ENCODE measurements at places on chromosomes 2 and 18.

- no peak for DNase-seq
Observed at GRCh38 chr2:155424518-155424917, 726.0 kb downstream of the KCNJ3 start.

DNA sequence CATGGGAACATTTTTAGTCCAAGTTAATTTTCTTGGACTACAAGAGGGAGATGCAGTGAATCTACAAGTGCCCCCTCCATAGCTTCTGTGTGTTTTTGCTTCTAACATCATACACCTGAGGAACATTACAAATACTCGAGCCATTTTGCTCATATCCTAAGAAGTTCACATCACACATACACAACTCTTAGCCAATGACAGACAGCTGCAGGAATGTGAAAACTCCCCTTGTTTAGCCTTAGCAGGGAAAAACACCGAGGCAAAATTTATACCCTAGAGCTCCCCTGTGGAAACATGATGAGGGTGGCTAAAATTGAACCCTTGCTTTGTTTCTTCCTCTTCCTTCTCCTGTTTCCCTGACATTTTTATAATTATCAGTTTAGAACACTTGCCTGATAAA lies 928.3 kb upstream of the NRXN1 start:
- no peak for DNase-seq

GRCh38 chr2:173248381-173248780 lies 106.3 kb upstream of the CDCA7 start:
- no peak for DNase-seq

DNA sequence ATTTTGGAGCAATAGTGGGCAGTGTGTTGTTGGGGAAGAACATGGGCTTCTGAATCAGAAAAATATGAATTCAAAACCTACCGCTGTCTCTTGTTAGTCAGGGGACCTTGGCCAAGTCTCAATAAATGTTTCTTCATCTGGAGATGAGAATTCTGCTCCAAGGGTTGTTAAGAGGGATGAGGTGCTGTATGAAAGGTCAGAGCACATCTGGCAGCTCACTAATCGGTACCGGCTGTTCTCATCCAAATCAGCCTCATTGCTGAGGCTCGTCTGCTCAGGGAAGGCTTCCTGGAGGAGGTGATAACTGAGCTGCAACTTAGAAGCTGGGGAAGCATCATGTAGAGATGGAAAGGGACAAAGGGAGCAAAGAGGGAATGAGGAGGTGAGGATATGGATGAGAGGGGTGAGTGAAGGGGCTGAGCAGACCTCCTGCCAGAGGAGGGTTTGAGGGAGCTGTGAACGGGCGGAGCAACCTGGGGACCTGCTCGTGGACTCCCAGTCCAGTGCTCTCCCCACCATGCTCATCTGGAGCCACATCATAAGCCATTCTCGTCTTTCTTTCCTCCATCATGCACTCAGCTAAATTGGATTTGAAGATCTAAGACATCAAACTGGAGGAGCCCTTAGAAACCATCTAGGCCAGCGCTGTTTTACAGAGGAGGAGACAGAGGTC lies 47.4 kb downstream of the GREB1 start:
- DNase-seq: no peak

DNA sequence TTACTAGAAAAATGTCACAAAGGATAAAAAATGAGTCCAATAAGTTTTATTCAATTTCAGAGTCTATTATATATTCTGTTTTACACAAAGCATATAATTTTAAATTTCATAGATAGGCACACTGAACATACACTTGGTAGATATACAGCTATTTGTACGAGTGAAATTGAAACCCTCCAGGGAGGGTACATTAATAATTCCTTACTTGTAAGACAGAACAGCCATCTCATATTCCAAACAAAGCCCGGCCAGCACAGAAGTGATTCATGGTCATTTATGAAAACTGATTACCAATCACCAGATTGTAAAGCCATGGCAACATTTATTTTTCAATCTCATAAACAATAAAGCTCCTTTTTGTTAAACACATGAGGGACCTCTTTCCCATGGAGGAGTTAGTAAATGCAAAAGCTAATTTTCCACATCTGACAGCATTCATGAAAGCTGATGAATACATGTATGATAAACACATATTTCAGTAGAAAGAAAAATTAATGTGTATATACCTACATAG lies 190.6 kb downstream of the TDRD15 start:
- no peak for DNase-seq

DNA sequence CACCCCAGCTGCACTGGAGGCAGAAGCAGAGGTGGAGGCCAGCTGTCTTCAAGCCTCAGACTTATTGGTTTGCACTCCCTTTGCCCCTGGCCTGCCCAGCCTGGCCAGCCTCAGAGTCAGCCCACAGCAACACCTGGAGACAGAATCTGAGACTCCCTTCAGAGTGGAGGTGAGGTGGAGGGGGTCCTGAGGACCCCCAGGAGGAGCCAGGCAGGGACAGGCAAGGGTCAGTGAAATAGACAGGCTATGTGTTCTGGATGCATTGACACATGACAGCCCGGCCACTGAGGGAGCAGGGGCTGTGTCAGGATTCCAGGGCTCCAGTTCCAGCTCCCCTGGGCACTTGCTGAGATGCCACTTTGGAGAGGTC lies 309.7 kb downstream of the MYCN start:
- DNase-seq: no peak

DNA sequence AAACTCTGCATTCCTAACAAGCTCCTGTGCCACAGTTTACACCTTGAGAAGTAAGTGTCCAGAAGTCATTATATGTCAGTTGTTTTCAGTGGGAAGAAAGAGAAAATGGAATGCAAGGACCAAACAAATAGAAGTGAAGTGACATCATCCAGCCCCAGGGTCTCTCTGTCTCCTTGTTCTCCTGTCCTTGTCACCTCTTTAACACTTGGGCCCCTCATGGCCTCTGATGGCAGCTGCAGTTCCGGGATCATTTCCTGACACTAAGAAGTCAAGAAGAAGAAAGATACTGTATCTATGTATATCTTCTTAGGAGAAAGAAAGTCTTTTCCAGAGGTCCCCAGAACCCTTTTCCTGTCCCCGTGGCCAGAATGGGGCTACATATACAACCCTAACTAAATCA lies 2.8 kb upstream of the CFAP221 start:
- no peak for DNase-seq

DNA sequence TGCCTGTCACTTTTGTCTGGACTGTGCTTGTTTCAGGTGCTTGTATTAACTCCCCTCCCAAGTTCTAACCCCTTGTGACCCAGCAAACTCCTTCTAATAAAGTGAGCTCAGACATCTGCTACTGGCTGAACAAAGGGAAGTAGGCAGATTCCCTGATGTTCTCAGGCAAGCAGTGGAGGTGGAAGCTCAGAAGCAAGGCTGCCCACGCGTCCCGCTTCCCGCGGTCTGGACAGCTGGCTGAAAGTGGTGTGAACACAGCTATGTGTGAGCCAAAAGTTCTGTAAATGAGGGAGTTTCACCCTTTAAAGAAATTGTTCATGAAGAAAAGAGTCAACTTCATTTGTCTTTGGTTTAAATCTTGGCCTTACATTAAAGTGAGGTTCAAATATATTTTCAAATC lies 40.0 kb downstream of the NAPG start:
- no peak for DNase-seq

GRCh38 chr2:29841386-29842004 lies 79.9 kb downstream of the ALK start:
- DNase-seq: no peak

GRCh38 chr2:141711627-141712026 lies 419.2 kb downstream of the LRP1B start:
- DNase-seq: no peak

GRCh38 chr2:77087987-77088414 lies 434.2 kb downstream of the LRRTM4 start:
- DNase-seq: no peak

DNA sequence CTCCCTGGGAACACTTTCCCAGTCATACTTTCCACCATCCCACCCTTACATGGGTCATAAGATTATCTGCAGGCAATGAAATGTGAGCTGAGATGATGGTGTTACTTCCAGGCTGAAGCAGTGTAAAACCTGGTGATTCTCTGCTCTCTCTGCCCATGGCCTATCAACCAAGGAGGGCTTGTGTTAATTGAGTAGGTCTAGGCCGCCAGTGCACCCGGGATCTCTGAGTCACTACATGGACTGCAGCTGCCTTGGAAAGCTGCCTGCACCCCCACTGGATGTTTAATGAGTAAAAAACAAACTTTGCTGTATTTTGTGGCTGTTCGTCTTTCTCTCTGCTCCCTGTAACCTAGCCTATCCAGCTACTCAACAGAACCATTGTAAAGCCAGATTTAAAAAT lies 451.7 kb upstream of the SMIM21 start:
- no peak for DNase-seq

GRCh38 chr2:142874293-142874814 lies 3.1 kb upstream of the KYNU start:
- no peak for DNase-seq

DNA sequence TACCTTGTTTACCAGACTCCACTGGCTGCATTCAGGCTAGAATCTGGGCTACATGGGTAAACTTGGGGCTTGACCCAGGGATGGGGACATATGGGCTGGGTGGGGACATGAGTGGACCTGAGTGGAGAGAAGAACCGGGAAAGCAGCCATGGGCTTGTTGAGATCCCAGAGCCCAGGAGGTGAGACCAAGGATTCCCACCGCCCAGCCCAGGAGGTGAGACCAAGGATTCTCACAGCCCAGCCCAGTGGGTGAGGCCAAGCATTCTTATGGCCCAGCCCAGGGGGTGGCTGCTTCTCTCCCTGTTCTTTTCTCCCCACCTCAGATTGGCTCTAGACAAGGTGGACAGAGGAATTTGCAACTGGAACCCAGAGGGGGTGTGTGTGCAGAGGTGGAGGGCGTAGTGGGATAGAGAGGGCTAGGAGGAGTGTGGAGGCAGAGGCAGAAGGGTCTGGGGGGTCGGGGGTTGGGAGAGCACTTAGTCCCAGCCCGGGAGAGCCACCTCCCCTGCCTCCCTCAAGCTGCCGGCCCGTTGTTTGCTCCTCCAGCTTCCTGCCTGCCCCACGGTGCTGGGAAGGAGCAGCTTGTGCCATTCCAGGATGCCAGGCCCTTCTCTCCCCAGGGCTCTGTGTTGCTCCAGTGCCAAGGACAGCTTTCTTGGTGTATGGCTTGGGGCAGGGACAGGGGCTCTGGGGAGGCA lies 25.6 kb downstream of the GLI2 start:
- no peak for DNase-seq

- no peak for DNase-seq
Observed at GRCh38 chr18:9866627-9867026, 19.1 kb upstream of the TXNDC2 start.

GRCh38 chr2:2012505-2012904 lies 268.2 kb upstream of the PXDN start:
- no peak for DNase-seq

DNA sequence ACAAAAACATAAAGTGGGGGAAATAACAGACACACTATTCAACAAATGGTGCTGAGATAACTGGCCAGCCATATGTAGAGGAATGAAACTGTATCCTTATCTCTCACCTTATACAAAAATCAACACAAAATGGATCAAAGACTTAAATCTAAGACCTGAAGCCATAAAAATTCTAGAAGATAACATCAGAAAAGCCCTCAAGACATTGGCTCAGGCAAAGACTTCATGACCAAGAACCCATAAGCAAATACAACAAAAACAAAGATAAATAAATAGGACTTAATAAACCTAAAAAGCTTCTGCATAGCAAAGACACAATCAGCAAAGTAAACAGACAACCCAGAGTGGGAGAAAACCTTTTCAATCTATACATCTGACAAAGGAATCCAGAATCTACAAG lies 278.9 kb downstream of the PIK3C3 start:
- DNase-seq: no peak

DNA sequence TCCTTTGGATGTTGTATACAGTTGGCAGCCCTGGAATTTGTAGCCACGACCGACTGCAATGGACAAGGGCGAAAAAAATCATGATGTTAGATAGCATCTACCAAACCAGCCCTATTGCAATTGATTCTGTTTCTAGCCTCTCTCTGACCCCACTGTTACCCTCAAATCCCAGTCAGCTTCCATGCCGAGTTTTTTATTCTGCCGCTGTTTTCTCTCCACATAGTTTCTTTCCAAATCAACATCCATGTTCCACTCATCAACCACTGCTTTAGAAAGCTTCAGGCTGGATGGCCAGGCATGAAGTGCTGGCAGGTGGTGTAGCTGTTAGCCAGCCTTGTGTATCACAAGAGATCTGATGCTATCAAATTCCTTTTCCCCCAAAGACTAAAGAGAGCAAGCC lies 272.8 kb downstream of the FIGN start:
- DNase-seq: no peak

DNA sequence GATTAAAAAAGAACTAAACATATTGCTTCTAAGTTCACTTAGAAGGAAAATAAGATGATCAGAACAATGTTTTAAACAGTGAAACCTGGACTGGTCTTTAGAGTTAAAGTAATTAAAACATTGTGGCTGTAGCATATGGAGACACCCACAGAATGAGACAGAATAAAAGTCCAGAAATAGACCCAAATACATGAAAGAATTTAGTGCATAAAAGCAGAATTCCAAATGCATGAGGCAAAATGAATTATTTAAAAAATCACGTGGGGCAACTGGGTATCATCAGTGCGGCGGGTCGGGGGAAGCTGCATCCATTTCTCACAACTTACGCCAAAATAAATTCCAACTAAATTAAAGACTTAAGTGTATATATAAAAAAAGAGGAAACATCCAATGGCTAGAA lies 12.1 kb downstream of the RNF149 start:
- DNase-seq: no peak

- DNase-seq: no peak
Observed at GRCh38 chr2:121608967-121609366, 40.3 kb downstream of the CLASP1 start.

DNA sequence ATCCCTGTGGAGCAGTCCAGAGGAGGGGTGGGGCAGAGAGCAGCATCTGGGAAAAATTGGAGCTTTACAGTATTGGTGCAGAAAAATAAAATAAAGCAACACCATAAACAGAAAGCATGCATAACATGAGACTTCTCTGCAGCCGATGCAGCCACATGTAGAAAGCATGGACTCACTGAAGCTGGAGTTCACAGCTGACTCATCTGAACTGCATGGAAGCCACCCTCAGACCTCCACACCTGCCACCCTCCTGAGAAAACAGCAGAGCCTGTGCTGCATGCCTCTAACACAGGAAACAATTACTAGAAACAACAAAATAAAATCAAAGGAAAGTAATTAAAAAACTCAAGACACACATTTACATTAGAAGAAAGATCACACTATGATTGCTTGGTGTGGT lies 169.4 kb upstream of the ALKAL2 start:
- no peak for DNase-seq

- DNase-seq: no peak
Observed at GRCh38 chr2:137964066-137964858, at the start of gene HNMT. HNMT (plus strand) TSS chr2:137964473; CDS start chr2:137964492, 19 bp downstream.

- no peak for DNase-seq
Observed at GRCh38 chr2:101829429-101829828, 131.9 kb downstream of the MAP4K4 start.

- no peak for DNase-seq
Observed at GRCh38 chr2:198101688-198102087, 297.3 kb downstream of the PLCL1 start.

DNA sequence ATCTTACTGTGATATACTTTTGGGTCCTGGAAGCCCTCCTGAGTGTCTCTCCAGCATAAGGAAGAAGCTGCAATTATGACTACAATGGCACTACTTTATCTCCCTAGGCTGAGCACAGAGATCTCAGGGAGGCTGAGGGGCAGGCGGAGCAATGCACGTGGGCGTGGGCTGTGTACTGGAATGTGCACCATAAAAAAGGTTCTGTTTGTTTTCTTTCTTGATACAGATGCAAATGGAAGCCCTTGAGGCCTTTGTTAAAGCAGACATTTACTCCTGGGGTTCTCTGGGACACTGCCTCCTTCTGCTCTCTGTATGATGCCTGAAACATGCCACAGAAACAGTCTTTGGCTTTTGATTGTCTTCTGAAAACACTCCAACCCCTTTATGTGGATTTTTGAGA lies 79.1 kb upstream of the DLX2 start:
- DNase-seq: no peak

GRCh38 chr2:132884705-132885104 lies 214.7 kb upstream of the LYPD1 start:
- no peak for DNase-seq

Data from T-cell (primary cell).